ENCODE measurements at places on chromosomes 13 and 19.

GRCh38 chr19:39053276-39054090, 21.1 kb upstream of the FBXO27 start:
- DNase-seq: no peak

GRCh38 chr13:81639984-81640582, 1299.2 kb upstream of the SPRY2 start:
- no peak for DNase-seq

GRCh38 chr13:25677956-25678355, 306.2 kb downstream of the ATP8A2 start:
- DNase-seq: no peak

DNA sequence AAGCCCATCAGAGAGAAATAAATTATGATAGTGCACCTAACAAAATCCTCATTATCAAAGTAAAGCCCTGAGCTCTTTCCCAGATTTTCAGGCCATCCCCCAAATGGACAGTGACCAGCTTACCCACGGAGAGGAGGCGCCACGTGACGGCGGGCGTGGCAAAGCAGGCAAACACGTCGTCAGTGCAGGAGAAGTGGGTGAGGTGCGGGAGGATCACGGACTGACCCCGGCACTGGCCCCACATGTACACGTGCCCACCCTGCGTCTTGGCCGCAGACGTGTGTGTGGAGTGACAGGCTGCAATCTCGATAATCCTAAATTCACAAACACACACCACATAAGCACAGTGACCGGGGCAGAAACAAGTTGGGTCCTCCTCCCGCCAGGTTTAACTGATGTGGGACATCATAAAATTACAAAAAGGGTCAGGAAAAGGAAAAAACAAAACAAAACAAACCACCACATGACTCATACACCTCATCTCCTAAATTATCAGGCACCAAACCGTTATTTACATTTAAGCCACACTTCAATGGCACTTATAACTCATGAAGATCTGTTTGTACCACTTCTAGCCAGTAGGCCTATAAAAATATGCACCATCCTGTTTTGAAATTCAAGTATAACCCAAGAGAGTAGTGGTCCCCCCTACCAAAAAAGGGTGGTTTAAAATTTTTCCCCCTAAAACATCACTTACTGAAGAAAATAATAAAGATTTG, 30.1 kb downstream of the RCBTB2 start:
- no peak for DNase-seq

DNA sequence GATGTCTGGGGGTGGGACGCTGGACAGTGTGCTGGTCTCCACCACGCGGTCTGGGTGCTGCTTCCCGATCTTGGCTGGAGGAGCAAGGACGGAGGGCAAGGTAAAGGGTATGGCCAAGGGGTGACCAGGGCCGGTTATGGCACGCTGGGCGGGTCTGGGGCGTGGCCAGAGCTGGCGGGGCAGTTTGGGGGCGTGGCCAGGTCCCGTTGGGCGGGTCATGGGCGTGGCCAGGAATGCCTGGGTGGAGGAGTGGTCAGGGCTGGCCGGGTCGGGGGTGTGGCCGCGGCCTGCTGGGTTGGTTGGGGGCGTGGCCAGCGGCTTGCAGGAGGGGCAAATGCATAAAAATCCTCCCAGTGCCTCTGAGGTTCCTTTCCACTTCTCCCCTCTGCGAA, 19.2 kb downstream of the GPX4 start:
- DNase-seq: peak; percentile 88

GRCh38 chr19:16190198-16190597, 5.0 kb downstream of the FAM32A start:
- DNase-seq: no peak

DNA sequence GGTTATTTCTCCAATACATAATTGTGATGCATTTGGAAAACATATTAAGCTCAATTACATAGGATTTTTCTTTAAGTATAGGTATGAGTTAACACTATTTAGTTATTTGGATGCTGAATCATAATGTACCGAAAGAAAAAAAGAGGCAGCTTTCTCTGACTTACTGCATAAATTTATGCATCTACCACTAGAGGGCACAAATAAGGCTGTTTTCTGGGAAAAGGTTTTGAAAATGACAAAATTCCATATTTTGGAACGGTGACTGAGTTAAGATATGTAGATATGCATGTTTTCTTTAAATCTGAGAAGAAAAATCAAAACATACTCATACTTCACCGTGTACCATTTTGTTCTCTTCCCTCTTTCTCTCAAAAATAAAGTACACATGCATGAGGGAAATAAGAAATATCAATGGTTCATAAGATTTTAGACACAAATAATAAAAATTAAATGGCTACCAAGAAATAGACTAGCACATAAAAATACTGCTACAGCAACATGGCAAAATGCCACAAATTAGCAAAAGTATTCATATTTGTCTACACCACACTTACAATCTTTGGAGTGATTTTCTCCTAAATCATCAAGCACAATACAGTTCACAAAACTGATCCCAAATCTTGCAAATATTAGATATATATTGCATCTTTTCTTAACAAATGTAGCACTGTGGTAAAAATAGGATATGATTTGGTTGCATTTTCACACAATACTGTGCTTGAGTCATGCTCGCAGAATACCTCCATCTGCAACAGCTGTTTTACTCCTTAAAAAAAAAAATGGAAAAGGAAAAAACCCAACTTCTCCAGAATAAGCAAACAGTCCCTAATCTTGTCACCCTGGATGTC, 260.0 kb downstream of the FGF14 start:
- DNase-seq: peak; percentile 27

DNA sequence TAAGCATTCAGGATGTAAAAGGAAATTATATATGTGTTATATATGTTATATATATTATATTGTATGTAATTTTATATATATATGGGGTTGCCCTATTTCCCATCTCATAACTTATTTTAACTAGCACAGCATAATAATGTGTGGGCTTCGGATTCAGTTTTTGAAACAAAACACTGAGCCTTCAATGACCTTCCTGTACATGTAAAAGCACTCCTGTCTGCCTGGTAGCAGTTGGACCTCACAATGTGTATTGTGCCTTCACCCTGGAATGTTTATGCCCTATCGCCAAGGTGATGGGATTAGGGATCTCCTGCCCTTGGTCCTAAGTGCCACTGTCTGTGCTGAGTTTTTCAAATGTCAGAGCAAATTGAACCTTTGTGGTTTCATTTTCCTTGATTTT, 968.8 kb downstream of the TUBA3C start:
- no peak for DNase-seq

DNA sequence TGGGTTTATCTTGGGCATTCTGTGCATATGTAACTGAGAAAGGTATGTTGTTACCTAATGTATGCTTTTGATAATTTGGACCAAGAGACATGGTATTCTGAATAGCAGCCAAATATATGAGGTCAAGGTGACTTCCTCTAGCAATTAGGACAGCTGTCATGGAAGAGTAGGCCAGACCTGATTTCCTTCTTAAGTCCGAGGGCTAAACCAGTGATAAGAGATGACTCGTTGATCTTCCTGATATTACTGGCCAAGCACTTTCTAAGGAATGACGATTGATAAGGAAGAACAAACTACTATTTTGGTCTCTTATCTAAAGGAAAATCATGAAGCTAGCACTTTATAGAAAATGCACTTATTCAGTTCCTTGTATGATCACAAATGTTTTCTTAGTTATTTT, 42.7 kb downstream of the ARHGAP35 start:
- DNase-seq: no peak

DNA sequence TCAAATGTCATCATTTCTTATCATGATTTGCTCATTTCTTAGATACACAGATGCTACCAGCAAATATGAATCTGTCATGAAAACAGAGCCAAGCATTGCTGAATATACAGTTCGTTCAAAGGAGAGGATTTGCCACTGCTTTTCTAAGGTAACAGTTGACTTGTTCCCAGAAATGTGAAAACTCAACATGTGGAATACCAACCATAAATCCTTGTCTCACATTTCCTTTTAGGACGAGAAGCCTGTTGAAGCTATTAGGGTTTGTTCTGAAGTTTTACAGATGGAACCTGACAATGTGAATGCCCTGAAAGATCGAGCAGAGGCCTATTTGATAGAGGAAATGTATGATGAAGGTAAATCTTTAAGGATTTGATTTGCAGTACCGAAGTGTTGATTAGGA, 86.7 kb downstream of the DNAJC3 start:
- DNase-seq: no peak

DNA sequence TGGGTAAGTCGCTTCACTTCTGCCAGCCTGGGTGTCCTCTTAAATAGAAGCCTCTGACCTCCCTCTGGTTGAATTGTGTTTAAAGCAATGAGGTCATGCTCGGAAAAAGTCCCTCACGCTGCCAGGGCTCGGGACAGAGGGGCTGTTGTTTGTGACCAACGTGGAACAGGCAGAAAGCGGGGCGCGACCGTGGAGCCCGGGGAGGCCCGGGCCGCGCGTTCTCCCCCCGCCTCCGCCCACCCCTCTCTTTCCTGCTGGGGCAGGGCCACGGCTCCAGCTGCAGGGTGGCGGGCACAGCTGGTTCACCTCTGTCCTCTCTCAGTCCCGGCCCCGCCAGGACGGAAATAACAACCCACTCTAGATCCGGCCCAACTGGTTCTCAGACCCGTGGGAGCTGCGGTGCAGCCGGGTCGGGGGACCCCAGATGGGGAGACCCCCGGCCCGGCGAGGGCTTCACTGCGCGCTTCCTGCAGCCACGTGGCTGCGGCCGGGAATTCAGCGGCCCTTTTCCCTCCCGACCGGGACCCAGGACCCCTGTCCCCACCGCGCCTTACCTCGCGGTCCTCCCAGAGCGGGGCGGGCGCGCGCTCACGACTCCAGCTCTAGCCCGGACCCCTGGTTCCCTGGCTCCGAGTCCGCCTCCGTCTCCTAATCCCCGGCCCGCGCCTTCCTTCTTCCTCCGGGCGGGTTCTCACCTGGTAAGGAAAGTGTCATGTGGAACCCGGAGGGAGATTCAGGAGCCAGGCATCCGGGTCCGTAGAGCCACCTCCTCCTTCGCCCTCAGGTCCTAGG, 1.9 kb downstream of the CDC42EP5 start:
- peak; percentile 42 for DNase-seq

DNA sequence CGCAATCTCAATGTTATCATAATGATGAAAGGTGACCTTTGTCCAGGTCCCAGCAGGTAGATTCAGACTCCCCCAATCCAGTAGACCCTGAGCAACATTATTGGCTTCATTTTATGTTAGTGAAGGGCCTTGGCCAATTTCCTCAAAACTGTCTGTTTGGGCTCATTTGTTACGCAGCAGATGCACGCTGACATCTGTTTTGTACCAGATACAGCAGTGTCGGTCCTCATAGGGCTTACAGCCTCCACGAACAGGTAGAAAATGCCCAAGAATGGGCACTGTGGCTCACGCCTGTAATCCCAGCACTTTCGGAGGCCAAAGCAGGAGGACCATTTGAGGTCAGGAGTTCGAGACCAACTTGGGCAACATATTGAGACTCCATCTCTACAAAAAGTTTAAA, 13.1 kb upstream of the NMRK2 start:
- DNase-seq: no peak

GRCh38 chr13:41651413-41652058, 194.2 kb downstream of the RGCC start:
- peak; percentile 96 for DNase-seq

DNA sequence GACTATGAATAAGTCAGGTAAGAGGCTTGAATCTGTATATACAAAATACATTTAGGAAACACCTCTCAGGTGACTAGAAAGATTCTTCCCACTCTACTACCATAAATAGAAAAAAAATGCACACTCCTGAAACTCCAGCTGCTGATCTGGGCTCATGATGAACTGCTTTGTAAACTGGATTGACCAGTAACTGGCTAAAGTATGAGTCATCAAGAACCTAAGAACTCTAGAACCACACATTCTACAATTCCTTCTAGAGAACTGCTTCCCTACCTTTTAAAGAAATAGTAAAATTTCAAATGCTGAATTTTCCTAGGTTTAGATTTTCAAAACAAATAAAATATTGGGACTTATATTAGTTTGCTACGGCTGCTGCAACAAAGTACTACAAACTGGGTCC, 55.2 kb downstream of the ELF1 start:
- no peak for DNase-seq

- peak; percentile 27 for DNase-seq
These were observed 8.3 kb downstream of the IRS2 start for GRCh38 chr13:109778102-109778542.

GRCh38 chr13:48317511-48318376, 14.2 kb downstream of the RB1 start:
- DNase-seq: no peak

GRCh38 chr13:50955241-50955640, 45.6 kb downstream of the RNASEH2B start:
- no peak for DNase-seq

- no peak for DNase-seq
These were observed 31.8 kb downstream of the KCTD15 start for GRCh38 chr19:33828266-33829075.

DNA sequence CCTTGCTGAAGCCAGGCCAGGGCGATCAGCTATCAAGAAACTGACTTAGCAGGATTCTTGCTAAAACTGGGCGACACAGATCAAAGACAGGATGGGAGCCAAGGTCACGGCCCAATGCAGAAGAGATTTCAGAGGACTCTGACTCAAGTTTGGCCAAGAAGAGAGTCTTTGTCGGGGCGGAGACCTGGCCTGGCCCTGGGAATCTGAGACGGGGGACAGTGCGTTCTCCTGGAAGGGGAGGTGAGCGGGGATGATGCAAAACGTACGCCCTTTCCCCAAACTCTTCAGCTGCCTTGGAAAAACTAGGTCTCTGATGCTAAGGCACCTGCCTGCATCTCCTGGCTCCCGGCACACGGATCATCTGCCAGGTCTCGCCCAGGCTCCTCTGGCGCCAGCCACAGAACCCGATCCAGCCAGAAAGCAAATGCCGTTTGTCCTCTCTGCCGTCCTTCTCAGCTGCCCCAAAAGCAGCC, 9.8 kb downstream of the MVB12A start:
- DNase-seq: no peak

GRCh38 chr13:50809133-50810090, 34.1 kb downstream of the DLEU7 start:
- no peak for DNase-seq

GRCh38 chr13:54536112-54536511, 1507.5 kb downstream of the OLFM4 start:
- DNase-seq: no peak

GRCh38 chr13:76622315-76623040, 263.7 kb downstream of the KCTD12 start:
- no peak for DNase-seq

- no peak for DNase-seq
These were observed 94.0 kb downstream of the KLF12 start for GRCh38 chr13:74040200-74040599.

DNA sequence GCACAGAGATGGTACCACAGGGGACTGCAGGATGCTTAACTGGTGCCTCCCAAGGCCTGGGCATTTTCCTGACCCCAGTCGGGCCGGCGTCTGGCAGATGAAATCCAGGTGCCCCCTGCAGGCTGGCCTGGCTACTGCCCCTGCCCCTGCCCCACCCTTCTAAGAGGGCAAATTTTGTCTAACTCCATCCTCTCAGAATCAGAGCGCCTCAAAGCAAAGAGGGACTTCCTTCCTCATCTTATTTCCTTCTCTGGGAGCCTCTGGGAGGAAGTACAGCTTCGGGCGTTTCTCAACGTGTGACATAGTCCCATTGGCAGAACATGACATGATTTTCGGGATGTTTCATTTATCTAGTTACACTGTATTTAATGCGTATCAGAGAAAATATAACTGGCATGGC, 2.7 kb downstream of the PRKACA start:
- DNase-seq: peak; percentile 83
